ENCODE measurements at places on chromosomes 7 and 10.

DNA sequence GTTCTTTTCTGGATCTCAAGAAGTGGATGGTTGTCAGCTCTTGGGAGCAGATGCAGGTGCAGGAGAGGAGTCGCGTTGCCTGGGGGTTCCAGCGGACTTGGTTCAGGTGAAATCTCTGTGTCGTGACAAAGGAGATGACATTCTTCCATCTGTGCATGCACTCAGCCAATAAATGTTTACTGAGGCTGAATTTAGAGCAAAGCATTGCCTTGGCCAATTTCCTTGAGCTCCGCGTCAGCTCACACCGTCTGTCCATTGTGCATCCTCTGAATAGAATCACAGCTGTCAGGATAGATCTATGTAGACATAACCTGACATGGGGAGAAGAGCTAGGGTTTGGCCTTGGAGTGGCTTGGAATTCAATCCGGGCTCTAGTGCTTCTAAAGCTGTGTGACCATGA is 343.7 kb downstream of the GLRX3 start:
- DNase-seq, result no peak

DNA sequence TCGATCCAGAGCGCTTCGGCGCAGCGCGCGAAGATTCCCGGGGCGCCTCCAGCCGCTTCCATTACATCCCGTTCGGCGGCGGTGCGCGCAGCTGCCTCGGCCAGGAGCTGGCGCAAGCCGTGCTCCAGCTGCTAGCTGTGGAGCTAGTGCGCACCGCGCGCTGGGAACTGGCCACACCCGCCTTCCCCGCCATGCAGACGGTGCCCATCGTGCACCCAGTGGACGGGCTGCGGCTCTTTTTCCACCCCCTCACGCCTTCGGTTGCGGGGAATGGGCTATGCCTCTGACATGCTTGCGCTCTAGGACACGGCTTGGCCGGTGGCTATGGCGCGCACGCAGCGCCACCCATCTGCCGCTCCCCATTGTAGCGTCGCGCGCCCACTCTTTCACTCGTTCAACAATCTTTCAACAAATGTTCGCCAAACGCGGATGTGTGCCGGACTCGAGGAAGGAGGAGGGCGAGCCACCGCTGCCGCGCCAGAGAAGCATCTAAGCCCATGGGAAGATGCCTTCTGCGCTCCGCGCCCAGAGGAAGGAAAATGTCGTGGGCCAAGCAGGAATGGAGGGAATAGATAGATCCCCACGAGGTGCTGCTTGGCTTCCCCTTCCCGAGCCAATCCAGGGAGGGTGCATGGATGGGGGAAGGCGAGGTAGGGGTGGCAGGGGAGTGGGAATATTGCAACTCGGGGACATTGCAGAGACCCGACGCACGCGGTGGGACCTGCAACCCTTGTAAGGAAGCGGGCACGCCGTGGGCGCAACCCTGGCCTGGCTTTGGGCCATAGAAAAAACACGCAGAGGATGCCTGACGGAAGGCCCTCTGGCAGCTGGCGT is 5.1 kb upstream of the CYP26A1 start:
- no peak for DNase-seq

GRCh38 chr10:69813632-69814031 is 11.9 kb downstream of the COL13A1 start:
- DNase-seq, result no peak

GRCh38 chr7:133693281-133693680 is 433.9 kb upstream of the LRGUK start:
- DNase-seq, result no peak

DNA sequence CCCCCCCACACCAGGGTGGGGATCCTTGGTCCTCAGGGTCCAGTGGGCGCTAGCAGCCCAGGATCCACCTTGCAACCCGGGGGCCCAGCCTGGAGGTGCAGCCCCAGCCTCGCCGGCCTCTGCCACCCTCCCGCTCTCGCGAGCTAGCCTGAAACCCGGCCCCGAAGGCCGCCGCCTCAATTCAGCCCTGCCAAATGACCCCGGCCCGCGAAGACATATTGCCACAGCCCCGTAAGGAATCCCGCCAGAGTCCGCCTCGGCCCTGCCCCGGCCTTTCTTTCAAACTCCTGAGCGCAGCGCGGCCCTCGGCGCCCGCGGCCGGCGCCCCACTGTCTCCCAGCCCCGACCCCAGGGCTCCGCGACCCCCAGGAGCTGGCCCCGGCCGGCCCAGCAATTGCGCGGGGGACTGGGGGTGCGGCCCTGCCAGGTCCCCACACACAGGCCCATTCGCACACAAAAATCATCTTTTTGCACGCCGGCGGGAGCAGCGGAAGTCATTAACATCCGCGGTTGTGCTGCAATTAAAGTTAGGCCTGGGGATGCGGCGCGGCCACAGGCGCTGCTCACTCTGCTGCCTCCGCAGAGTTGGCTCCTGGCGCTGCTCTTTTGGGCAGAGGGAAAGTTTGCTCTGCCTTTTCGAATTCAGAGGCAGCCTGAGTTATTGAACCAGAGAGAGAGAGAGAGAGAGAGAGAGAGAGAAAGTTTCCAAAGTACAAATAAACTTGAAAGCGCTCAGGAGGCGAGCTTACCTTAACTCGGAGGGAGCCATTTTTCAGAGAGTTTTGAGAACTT is 4.0 kb downstream of the HOXA5 start:
- no peak for DNase-seq

GRCh38 chr10:42753126-42753506 is 29.5 kb upstream of the BMS1 start:
- peak; percentile 74 for DNase-seq

GRCh38 chr10:72068901-72069446 is 19.4 kb downstream of the SPOCK2 start:
- no peak for DNase-seq

GRCh38 chr10:49441488-49442476 is 45.9 kb upstream of the DRGX start:
- no peak for DNase-seq

DNA sequence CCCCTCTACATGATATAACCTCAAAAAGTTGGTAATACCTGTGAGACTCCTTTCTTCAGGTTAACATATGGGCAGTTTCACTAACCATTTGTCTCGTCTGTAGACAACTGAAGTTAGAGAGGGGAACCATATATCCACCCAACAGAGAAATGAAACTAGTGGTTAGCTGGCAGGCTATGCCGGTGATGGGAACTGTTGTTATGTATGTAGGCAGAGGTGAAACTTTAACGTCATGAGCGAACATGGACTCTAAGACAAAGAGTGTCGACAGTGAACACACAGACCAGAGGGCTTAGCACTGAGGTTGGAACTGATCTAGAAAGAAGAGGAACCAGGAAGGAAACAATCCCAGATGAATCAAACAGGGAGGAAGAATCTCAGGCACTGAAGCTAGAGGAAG is 112.4 kb downstream of the ELMO1 start:
- DNase-seq, result no peak

DNA sequence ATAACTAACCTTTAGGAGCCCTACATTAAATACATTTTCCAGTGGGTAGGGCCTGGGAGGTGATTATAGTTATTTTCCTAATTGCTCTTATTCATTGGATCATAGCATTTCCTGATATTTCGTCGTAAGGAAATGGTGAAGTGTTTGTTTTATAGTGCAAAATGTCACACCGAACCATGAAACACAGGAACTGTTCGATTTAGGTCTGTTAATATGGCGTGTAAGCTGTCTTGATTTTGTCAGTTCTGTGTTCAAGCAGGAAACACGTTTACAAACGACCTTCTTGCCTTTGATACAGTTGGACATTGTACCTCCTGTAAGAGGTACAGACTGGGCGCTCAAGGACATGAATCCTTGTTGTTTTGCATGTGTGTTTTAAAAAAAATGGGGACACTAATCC is 14.8 kb downstream of the RBM17 start:
- no peak for DNase-seq

GRCh38 chr7:26543340-26543739 is 251.7 kb downstream of the SNX10 start:
- no peak for DNase-seq

- DNase-seq, result no peak
These were observed 71.6 kb downstream of the NKX6-2 start for GRCh38 chr10:132714096-132714985.

DNA sequence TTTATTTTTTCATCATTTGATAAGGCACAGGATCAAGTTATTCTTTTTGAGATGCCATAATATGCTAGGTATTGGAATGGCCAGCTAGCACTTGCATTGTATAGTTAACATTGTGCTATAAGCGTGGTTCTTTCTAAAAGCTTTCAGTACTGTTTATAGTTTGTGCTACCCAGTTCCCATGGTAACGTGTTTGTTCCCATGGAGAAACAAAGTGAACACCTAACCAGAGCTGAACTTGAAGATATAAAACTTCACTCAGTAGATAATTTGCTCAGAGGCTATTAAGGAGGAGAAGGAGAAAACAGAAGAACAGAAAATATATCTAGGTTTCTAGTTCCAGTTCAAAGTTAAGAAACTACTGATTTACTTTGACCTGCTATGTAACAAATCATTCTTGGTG is 23.6 kb upstream of the ITGB8 start:
- DNase-seq, result peak; percentile 44

- no peak for DNase-seq
These were observed 105.5 kb downstream of the TES start for GRCh38 chr7:116315803-116316202.

DNA sequence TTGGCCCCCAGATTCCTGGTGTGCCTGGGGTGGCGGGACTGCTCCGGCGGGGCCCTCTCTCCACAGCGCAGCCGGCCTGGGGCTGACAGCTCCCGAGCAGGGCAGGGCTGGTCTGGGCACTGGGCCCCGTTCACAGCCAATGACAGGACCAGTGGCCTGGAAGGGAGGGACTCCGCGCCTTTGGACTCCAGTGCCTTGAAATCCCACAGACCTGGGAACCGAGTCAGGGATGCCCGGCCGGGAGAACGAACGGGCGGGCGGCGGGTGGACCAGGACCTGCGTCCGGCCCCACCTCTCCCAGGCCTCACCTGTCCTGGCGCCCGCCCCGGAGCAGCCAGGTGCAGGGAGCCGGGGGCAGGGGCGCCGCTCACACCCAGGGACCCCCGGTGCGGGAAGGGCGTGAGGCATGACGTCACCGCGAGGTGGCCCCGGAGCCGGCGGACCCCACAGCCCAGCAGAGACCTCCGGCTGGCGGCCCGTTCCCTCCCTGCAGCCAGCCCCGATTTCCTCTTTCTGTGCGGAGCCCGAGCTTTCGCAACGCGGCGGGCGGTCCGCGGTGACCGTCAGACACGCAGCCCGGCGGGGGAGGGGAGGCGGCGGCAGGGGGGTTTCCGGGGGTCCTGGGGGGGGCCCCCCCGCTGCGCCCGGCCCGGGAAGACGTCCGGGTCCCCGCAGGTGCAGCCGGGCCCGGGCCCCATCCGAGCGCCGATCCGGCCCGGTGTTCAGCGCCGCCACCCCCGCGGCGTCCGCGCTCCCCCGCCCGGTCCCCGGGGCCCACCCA is 743 bp downstream of the ADAP1 start:
- peak; percentile 71 for DNase-seq

GRCh38 chr7:120053390-120053961 is 219.5 kb upstream of the KCND2 start:
- no peak for DNase-seq

- DNase-seq, result peak; percentile 10
These were observed 71.3 kb downstream of the NRCAM start for GRCh38 chr7:108384716-108385483.

GRCh38 chr10:75525067-75525466 is 93.6 kb downstream of the LRMDA start:
- no peak for DNase-seq

- no peak for DNase-seq
These were observed 416.3 kb downstream of the ADRA2A start for GRCh38 chr10:111493024-111493625.

DNA sequence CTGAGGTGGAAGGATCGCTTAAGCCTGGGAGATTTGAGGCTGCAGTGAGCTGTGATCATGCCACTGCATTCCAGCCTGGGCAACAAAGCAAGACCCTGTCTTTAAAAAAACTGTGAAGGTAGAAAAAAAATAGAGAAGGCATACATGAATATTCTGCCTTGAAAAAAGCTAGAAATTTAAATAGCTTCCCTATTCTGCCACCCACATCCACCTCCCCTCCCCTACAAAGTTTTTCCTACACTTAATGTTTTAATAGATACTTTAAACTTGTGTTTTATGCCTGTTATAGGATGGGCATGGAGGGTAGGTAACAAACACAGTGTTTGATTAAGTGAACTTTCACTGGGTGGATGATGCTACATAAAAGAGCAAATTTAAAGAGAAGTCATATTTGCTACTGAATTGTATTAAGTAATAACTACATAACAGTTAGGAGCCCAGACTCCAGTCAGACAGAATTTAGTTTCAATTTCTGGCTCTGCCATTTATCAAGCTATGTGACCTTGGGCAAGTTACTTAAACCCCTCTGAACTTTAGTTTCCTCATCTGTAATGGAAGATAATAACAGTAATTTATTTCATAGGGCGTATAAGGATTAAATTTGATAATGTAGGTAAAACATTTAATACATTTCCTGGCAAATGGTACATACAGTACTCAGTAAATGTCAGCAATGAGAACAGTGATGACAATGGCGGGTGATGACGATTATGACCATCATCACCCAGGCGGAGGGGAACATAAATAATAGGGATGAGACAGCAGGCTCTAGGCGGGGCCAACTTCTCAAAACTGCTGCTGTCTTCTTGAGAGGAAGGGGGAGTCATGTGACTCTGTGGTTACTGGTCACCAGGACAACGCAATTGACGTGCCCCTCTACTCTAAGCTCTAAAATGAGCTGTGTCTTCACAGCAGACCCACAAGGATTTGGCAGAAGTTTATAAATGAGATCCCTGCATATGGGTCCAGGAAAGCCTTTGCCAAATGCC is 15.8 kb downstream of the DNMBP start:
- DNase-seq, result peak; percentile 94

DNA sequence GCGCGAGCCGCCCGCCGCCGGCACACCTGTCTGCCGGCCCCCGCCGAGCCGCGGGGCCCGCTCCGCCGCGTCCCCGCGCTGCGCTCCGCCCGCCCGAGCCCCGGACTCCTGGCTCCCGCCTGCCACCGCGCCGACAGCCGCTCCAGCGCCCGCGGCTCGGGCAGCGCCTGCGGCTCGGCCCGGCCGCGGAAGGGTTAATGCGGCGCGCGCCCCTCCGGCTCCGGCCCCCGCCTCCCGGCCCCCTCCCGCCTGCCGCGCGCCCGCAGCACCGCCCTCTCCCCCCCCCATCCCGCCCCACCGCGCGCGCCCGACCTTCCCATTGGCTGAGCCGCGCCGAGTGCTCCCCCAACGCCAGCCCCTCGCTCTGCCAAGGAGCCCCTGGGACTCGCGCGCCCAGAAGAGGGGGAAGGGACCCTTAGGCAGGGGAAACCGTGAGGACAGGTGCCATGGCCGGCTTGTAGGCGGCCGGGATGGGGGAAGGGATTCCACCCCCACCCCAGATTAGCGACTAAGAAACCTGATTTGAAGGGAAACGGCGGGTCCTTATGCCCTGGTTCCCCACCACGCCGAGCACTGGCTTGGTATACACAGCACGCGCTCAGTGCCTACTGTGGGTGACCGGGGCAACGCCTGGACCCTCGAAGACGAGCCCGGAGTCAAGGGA is at the start of gene KCNH2:
Gene KCNH2 (minus strand): TSS at position 196 of the 664 bp plus-strand sequence. CDS start 408 bp downstream, outside the sequence.
- no peak for DNase-seq
